ENCODE measurements at places on chromosomes 6 and 20.

GRCh38 chr20:40591536-40591935 lies 97.5 kb downstream of the MAFB start:
- no peak overlapping the region for H3K4me3 ChIP-seq
- no peaks in the 10 kb centered on the region for H3K4me1 ChIP-seq
- peaks cover 14% of the 10 kb centered on the region for H3K27me3 ChIP-seq
- H3K36me3 ChIP-seq, result no peaks in the 10 kb centered on the region
- H3K27ac ChIP-seq, result no peak overlapping the region

DNA sequence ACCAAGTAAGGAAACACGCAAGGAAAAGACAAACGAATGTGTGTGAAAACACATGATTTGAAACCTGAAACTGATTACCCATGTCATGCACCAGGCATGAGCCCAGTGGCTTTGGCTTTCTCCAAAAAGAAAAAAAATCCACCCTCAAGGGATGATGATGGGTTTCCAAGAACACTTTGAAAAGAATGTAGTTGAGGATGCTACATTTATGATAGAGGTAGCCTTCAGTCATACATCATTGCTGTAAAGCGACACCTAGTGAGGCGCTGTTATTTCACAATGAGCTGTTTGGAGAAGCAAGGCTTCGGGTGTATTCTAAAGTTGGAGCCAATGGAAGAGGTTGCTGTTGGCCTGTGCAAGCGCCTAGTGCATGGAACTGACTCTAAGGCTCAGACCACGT lies 124.9 kb downstream of the SCML4 start:
- DNase-seq, result no peak
- H3K4me3 ChIP-seq, result no peak overlapping the region
- no peaks in the 10 kb centered on the region for H3K36me3 ChIP-seq

DNA sequence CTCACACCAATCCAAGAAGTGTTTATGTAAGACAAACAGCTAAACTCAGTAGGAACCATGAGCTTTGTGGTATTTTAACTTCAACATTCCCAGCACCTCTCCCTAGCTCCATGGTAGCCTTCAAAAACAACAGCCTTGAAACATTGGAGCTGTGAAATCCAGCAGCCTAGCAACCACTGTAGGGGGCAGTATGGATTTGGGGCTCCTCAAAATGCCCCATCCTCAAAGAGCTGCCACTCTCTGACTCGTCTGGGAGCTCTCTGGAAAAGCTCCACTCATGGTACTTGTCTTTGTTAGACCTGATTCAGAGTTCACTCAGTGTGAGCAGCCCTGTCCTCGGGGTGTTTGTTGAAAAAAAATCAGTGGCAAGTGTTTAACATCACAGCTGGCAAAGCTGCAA lies 82.9 kb downstream of the KIF6 start:
- no peak overlapping the region for H3K27ac ChIP-seq
- DNase-seq, result no peak
- no peak overlapping the region for H3K4me3 ChIP-seq
- no peaks in the 10 kb centered on the region for H3K4me1 ChIP-seq
- H3K36me3 ChIP-seq, result no peaks in the 10 kb centered on the region
- no peaks in the 10 kb centered on the region for H3K27me3 ChIP-seq

DNA sequence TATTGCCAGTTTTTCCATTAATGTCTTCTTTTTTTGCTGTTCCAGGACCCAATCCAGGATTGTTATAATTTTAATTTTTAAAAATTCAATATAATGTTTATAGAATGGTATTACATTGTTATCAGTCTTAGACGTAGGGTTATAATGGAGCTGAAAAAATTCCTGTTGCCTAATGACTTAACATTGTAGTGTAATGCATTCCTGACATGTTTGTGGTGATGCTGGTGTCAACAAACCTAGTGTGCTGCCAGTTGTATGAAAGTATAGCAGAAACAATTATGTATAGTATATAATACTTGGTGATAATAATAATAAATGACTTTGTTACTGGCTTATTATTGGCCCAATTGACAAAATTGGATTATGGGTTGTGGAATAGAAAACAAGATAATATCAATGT lies 30.4 kb downstream of the KIZ start:
- no peaks in the 10 kb centered on the region for H3K4me1 ChIP-seq
- H3K27ac ChIP-seq, result no peak overlapping the region
- no peaks in the 10 kb centered on the region for H3K36me3 ChIP-seq
- no peaks in the 10 kb centered on the region for H3K27me3 ChIP-seq
- H3K4me3 ChIP-seq, result no peak overlapping the region

- H3K4me1 ChIP-seq, result no peaks in the 10 kb centered on the region
- H3K36me3 ChIP-seq, result no peaks in the 10 kb centered on the region
- no peaks in the 10 kb centered on the region for H3K27me3 ChIP-seq
- H3K4me3 ChIP-seq, result no peak overlapping the region
- DNase-seq, result no peak
These were observed 91.3 kb upstream of the SLC35B3 start for GRCh38 chr6:8526624-8527023.

DNA sequence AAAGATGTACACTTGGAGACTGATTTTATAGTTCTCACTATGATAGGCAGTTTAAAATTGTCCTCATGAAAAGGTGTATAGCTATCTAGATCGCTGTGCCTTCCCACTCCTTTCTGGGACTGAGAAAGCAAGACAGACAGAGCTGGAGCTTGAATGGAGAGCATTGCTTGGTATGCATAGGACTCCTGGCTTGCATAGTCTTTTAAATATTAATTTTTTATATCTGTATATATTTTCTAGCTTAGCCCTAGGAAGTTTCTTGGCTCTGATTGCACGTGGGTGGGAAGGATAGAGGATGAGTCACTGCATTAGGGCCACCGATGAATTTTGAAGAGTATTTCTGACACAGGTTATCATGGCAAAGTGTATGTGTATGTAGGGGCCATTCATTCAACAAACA lies 150.0 kb upstream of the SPACA1 start:
- H3K27ac ChIP-seq, result no peak overlapping the region
- H3K27me3 ChIP-seq, result no peaks in the 10 kb centered on the region
- no peak for DNase-seq
- no peaks in the 10 kb centered on the region for H3K36me3 ChIP-seq
- H3K4me3 ChIP-seq, result no peak overlapping the region
- no peaks in the 10 kb centered on the region for H3K4me1 ChIP-seq

GRCh38 chr6:117118490-117118889 lies 146.9 kb upstream of the VGLL2 start:
- no peaks in the 10 kb centered on the region for H3K27me3 ChIP-seq
- H3K27ac ChIP-seq, result no peak overlapping the region
- DNase-seq, result no peak
- no peaks in the 10 kb centered on the region for H3K36me3 ChIP-seq
- H3K4me1 ChIP-seq, result no peaks in the 10 kb centered on the region
- no peak overlapping the region for H3K4me3 ChIP-seq

DNA sequence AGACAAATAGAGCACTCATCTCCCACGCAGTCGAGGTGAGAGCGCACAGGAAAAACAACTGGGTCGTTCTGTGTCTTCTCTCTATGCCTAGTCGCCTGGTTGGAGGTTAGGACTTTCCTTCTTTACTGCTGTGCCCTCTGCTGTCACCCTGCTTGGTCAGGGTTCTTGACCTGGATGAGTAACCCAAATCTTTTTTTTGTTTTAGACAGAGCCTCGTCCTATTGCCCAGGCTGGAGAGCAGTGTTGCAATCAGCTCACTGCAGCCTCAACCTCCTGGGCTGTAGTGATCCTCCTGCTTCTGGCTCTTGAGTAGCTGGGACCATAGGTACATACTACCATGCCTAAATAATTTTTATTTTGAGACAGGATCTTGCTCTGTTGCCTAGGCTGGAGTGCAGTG lies 24.5 kb downstream of the PRPF6 start:
- peaks cover 95% of the 10 kb centered on the region for H3K36me3 ChIP-seq
- no peak for DNase-seq
- H3K27ac ChIP-seq, result no peak overlapping the region
- H3K4me3 ChIP-seq, result no peak overlapping the region

DNA sequence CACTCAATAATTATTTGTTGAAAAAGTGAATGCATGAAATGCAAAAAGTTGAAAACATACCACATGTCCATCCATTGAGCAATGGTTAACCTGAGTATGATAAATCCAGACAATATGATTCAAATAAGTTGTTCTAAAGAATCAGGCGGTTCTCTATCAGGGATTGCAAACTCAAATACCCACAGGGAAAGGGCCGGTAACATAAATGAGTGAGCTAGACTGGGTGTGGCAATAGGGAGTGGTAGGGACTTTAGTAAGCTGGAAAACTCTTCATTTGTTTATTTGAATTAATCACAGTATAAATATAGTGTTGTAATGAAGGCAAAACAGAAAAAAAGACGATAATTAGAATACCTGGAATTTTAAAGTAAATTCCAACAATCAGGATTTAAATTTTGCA lies 106.3 kb downstream of the BCAS1 start:
- DNase-seq, result no peak
- H3K36me3 ChIP-seq, result no peaks in the 10 kb centered on the region
- H3K27me3 ChIP-seq, result no peaks in the 10 kb centered on the region
- H3K4me1 ChIP-seq, result no peaks in the 10 kb centered on the region
- H3K27ac ChIP-seq, result no peak overlapping the region

DNA sequence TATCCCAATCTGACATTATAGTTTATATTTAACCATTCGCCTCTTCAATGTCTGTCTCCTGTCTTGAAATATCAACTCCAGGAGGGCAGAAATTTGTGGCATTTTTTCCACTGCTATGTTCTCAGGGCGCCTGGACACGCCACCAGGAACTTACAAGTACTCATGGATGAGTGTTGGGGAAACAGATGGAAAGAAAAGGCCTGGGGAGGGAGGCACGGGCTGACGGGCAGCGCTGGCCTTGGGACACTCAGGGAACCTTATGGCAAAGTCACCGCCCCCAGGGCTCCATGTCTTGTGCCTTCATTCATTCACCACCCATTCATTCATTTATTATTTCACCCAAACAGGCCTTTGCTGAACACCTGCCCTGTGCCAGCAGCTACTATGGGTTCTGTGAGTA lies 222.9 kb downstream of the PREX1 start:
- peaks cover 8% of the 10 kb centered on the region for H3K27me3 ChIP-seq
- no peaks in the 10 kb centered on the region for H3K36me3 ChIP-seq
- no peaks in the 10 kb centered on the region for H3K4me1 ChIP-seq
- H3K4me3 ChIP-seq, result no peak overlapping the region
- H3K27ac ChIP-seq, result no peak overlapping the region

DNA sequence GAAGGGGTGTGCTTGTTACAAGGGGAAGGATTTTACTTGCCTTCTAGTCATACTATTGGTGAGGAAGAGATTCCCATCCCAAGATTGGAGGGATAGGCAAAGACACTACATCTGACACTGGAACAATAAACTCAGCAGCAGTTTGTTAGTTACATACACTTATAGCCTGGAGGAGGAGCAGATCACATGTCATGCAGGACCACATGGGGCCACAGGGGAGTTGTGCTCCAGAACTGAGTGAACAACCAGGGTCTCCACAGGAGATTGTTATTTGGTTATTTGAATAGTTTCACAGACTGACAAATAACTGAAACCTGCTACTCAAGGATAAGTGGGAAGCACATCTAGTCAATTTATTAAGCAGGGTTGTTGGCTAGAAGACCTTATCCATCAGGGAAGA lies 559.4 kb upstream of the MANEA start:
- H3K4me1 ChIP-seq, result no peaks in the 10 kb centered on the region
- H3K4me3 ChIP-seq, result no peak overlapping the region
- no peaks in the 10 kb centered on the region for H3K27me3 ChIP-seq
- H3K36me3 ChIP-seq, result no peaks in the 10 kb centered on the region

- H3K27ac ChIP-seq, result no peak overlapping the region
- no peak for DNase-seq
- H3K36me3 ChIP-seq, result no peaks in the 10 kb centered on the region
These were observed 101.5 kb downstream of the PHACTR3 start for GRCh38 chr20:59705651-59706399.

- no peak for DNase-seq
- H3K27ac ChIP-seq, result no peak overlapping the region
- no peaks in the 10 kb centered on the region for H3K36me3 ChIP-seq
- H3K4me3 ChIP-seq, result no peak overlapping the region
- no peaks in the 10 kb centered on the region for H3K27me3 ChIP-seq
These were observed 14.9 kb upstream of the MRS2 start for GRCh38 chr6:24387818-24388217.

DNA sequence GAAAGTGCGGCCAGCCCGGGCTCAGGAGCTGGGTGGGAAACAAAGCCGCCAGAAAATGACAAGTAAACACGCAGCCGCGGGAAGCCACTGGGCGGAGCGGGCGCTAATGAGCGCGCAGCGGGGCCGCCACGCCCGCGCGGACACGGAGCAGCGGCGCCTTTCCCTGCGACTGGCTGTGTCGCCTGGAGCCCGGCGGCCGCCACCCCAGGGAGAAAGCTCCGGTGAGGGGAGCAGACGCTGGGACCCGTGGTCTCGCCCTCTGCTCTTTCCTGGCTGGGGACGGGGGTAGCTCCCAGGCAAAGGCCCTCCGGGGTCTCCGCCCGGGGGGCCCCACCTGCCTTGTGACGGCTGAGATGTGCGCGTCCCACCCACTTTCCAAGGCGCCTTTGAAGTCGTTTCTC lies 54.9 kb downstream of the PRR18 start:
- peaks cover 10% of the 10 kb centered on the region for H3K4me1 ChIP-seq
- DNase-seq, result no peak
- no peak overlapping the region for H3K27ac ChIP-seq
- peaks cover 78% of the 10 kb centered on the region for H3K27me3 ChIP-seq
